ENCODE measurements at places on chromosomes 12 and 14. TPM values are rescaled to one million over a fixed set of nuclear protein-coding genes. Genes with fewer than 3 reads are reported as not detected.

GRCh38 chr14:51180577-51180976 is 59.5 kb upstream of the TMX1 start:
- no peak for DNase-seq
- no peaks in the 10 kb centered on the region for H3K4me1 ChIP-seq
- H3K27me3 ChIP-seq = peaks cover 3% of the 10 kb centered on the region
- no peak overlapping the region for H3K4me3 ChIP-seq
- no peak overlapping the region for H3K27ac ChIP-seq

DNA sequence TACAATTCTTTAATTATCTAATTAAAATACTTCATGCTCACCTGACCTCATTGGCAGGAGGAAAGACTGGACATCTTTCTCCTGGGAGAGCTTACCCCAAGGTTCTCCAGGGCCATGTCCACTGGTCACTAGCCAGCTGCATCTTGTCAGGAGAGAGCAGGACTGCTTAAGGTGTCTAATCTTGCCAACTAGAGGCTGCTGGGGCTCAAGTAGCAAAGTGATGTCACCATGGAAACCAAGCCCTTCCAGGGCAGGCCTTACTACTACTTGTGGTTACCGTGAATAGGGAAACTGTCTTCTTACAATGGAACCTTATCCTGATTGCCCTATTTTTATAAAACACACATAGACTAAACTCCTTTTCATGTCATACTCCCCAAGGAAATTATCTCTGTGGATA is 376.4 kb downstream of the SNAPC1 start:
- no peak overlapping the region for H3K4me3 ChIP-seq
- no peak overlapping the region for H3K27ac ChIP-seq
- H3K27me3 ChIP-seq = no peaks in the 10 kb centered on the region
- H3K4me1 ChIP-seq = no peaks in the 10 kb centered on the region
- H3K36me3 ChIP-seq = no peaks in the 10 kb centered on the region

DNA sequence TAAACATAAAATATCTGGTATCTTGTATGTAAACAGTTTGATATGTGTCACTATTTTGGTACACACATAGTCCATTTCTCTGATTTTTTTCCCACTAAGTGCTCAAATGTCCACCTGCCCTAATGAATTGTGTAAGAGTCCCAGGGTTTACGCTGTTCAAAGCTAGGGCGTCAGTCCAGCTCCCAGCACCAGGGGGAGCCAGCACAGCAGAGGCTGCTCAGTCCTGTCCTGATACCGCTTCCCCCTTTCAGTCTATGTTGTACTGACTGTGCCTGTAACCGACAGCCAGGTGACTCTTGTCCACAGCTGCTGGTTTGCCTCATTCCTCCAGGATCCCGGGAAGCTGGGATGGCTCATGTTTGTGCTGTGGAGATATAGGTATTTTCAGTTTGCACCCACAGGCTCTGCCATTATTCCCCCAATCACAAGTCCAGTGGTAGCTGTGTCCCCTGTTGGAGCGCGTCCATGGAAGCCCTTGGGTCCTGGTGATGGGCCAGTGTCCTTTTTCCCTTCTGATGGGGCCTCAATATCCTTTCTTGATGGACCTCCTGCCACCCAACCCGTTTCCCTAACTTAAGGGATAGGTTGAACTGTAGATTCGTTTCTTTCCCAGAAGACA is 242.0 kb downstream of the NEDD1 start:
- H3K4me3 ChIP-seq = no peak overlapping the region
- DNase-seq = no peak
- H3K36me3 ChIP-seq = no peaks in the 10 kb centered on the region
- no peak overlapping the region for H3K27ac ChIP-seq

DNA sequence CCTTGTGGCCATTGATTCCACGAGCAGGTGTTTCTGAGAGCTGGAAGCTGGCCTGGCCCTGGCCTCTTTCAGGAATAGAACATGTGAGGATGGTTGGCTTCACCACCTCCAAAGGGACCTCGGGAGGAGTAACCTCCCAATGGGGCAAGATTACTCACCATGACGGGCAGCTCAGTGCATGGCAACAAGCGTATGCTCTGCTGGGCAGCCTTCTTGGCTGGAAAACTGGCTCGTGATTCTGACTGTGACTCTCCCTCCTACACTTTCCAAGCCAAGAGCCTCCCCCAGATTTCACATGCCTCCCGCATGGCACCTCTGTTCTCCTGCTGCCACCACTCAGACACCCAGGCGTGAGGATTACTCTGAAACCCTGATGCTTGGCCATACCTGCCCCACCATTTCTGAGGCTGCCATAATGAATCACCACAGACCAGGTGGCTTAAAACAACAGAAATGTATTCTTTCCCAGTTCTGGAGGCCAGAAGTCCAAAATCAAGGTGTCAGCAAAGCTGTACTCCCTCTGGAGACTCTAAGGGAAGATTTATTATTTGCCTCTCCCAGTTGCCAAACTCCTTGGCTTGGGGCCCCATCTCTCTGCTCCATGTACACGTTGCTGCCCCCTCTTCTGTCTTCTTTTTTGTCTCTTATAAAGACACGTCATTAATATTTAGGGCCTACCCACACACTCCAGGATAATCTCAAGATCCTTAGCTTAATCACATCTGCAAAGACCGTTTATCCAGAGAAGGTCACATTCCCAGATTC is 215.9 kb downstream of the CHST11 start:
- H3K36me3 ChIP-seq = peaks cover 1% of the 10 kb centered on the region
- DNase-seq = peak; percentile 55
- no peak overlapping the region for H3K4me3 ChIP-seq
- peak overlapping the region; percentile 98 for H3K27ac ChIP-seq

DNA sequence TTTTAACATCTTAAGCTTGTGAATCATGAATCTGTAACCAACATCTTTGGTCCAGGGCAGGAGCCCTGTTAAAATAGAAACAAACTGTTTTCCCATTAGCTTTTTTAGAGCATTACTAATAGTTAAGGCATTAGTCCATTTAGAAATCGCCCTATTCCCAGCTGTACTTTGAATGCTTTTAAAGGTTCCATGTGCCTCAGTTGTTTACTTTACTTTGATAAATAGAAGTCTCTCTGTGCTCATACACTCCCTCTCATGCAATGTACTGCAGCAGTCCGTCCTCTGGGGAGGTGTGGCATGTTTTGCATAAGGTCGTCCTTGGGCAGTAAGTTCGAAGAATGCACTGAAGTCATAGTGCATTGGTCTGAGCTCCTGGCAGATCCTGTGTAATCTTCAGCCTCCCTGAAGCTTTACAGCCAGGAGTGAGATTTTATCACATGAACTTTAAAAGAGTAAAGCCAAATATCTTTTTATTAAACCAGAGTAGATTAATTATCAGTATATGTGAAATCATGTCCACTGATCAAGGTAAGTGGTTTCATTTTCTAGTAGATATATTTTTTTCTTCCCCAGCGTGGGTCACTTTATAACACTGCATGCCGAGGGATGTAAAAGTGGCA is 134.7 kb downstream of the FGD4 start:
- no peak overlapping the region for H3K4me3 ChIP-seq
- H3K4me1 ChIP-seq = peaks cover 11% of the 10 kb centered on the region
- H3K27ac ChIP-seq = no peak overlapping the region
- no peaks in the 10 kb centered on the region for H3K27me3 ChIP-seq

The HOXC4 gene
- 3.8 TPM for total RNA-seq

- no peak for DNase-seq
- no peak overlapping the region for H3K27ac ChIP-seq
- H3K4me1 ChIP-seq = no peaks in the 10 kb centered on the region
These were observed 16.4 kb upstream of the RAB35 start for GRCh38 chr12:120132863-120133385.

The CIDEB gene
- not detected for total RNA-seq

GRCh38 chr14:87133073-87133801 is 859.7 kb downstream of the GALC start:
- no peaks in the 10 kb centered on the region for H3K4me1 ChIP-seq
- H3K36me3 ChIP-seq = no peaks in the 10 kb centered on the region
- DNase-seq = no peak
- H3K4me3 ChIP-seq = no peak overlapping the region
- no peaks in the 10 kb centered on the region for H3K27me3 ChIP-seq

GRCh38 chr12:123966596-123966995 is 6.0 kb downstream of the CCDC92 start:
- H3K27me3 ChIP-seq = no peaks in the 10 kb centered on the region
- H3K36me3 ChIP-seq = no peaks in the 10 kb centered on the region
- no peak for DNase-seq
- no peak overlapping the region for H3K4me3 ChIP-seq
- H3K27ac ChIP-seq = no peak overlapping the region

The RD3L gene
- not detected for total RNA-seq

The CCDC38 gene
- 0.35 TPM for total RNA-seq

GRCh38 chr14:104429291-104429861 is 150.2 kb upstream of the C14orf180 start:
- H3K36me3 ChIP-seq = no peaks in the 10 kb centered on the region
- H3K27ac ChIP-seq = no peak overlapping the region
- no peaks in the 10 kb centered on the region for H3K4me1 ChIP-seq
- H3K27me3 ChIP-seq = peaks cover 76% of the 10 kb centered on the region

- no peak overlapping the region for H3K27ac ChIP-seq
- H3K4me1 ChIP-seq = no peaks in the 10 kb centered on the region
- DNase-seq = peak; percentile 78
- H3K36me3 ChIP-seq = no peaks in the 10 kb centered on the region
These were observed 46.7 kb downstream of the LRRC74A start for GRCh38 chr14:76872796-76873432.

DNA sequence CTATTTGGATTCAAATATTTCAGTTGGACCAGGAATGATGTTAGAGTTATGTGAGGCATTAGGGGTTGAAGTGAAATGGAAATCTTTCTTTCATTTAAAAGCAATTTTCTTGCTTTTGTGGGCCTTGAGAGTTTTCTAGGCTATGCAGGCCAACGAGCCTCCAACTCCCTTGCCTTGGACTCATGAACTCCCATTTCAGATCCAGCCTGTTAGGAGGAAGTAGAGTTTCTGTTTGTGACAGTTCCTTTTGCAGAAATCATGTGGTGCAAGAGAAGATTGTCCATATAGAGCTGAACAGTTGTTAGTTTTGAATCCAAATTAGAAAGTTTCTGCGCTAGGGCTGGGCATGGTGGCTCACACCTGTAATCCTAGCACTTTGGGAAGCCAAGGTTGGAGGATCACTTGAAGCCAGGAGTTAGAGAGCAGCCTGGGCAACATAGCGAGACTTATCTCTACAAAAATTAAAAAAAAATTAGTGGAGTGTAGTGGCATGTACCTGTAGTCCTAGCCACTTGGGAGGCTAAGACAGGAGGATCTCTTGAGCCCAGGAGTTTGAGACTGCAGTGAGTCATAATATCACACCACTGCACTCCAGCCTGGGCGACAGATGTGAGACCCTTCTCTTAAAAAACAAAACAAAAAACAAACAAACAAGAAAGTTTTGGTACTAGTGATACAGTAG is 47.3 kb upstream of the MED13L start:
- H3K36me3 ChIP-seq = no peaks in the 10 kb centered on the region
- no peak overlapping the region for H3K27ac ChIP-seq
- DNase-seq = no peak

GRCh38 chr12:109716092-109716479 is 2.5 kb downstream of the FAM222A start:
- no peaks in the 10 kb centered on the region for H3K36me3 ChIP-seq
- DNase-seq = no peak
- H3K4me3 ChIP-seq = no peak overlapping the region

DNA sequence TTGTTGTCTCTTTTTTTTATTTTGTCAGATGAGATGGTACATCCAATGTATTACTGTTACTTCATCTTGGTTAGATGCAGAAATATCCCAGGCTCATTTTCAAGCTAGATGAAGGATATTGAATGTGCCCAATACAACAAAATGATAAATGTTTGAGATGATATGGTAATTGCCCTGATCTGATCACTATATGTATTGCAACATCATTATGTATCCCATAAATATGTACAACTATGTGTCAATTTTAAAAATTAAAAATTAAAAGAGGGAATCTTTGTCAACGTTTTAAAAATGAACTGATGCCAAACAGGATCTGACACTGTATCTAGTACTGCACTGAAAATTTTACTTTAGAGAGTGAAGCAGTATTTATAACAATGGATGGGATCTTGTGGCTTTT is 78.5 kb downstream of the PPM1H start:
- H3K27me3 ChIP-seq = no peaks in the 10 kb centered on the region
- H3K4me3 ChIP-seq = no peak overlapping the region
- no peaks in the 10 kb centered on the region for H3K4me1 ChIP-seq
- DNase-seq = no peak
- no peak overlapping the region for H3K27ac ChIP-seq

The TOMM20L gene
- total RNA-seq = not detected

- H3K36me3 ChIP-seq = no peaks in the 10 kb centered on the region
- peak; percentile 22 for DNase-seq
- no peak overlapping the region for H3K4me3 ChIP-seq
- no peaks in the 10 kb centered on the region for H3K4me1 ChIP-seq
These were observed 75.2 kb upstream of the TMCC3 start for GRCh38 chr12:94725375-94726168.

DNA sequence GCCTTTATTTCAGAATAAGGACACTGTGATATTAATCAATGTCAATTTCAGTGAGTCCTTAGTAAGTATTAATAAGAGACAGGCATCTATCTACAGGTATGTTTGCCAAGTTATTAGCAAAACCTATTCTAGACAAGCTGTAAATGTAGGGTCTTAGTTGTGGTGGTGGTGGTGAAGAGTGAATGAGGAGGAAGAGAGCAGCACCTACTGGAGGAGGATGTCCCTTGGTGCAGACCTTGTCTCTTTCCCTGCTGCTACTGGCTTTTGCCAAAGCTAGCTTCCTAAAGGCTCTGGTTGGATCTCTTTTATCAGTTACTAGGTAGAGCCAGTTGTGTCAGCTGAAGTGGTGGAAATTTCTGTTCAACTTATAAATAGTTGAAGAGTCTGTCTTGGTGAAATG is 304.8 kb upstream of the ATP2B1 start:
- H3K27ac ChIP-seq = no peak overlapping the region
- no peak for DNase-seq
- H3K36me3 ChIP-seq = no peaks in the 10 kb centered on the region
- H3K4me3 ChIP-seq = no peak overlapping the region
- H3K4me1 ChIP-seq = no peaks in the 10 kb centered on the region
- H3K27me3 ChIP-seq = no peaks in the 10 kb centered on the region

The TAS2R42 gene
- not detected for total RNA-seq

GRCh38 chr14:58535044-58535443 is 102.7 kb upstream of the DACT1 start:
- no peaks in the 10 kb centered on the region for H3K36me3 ChIP-seq
- no peak for DNase-seq
- H3K27ac ChIP-seq = no peak overlapping the region
- no peaks in the 10 kb centered on the region for H3K4me1 ChIP-seq
- no peak overlapping the region for H3K4me3 ChIP-seq

GRCh38 chr14:21923820-21924219 is 250.2 kb upstream of the OR4E1 start:
- peaks cover 7% of the 10 kb centered on the region for H3K4me1 ChIP-seq
- H3K36me3 ChIP-seq = no peaks in the 10 kb centered on the region
- no peak overlapping the region for H3K4me3 ChIP-seq
- DNase-seq = no peak
- no peaks in the 10 kb centered on the region for H3K27me3 ChIP-seq

The RBP5 gene
- total RNA-seq = 1.3 TPM

The MIP gene
- total RNA-seq = not detected

Measured in PC-9 (cell line).